Hippocampal formation (tissue), 2 donors: ENCODE measurements at places on chromosomes 2 and 18.
A peak's percentile ranks its signal among the peaks of the same experiment; 100 is the strongest.

- no peak for DNase-seq
Measured at GRCh38 chr2:37421686-37422085, 77.3 kb downstream of the QPCT start.

GRCh38 chr2:129354631-129355030 is 624.8 kb upstream of the RAB6C start:
- no peak for DNase-seq

GRCh38 chr2:3113122-3113521 is 264.5 kb downstream of the EIPR1 start:
- no peak for DNase-seq

DNA sequence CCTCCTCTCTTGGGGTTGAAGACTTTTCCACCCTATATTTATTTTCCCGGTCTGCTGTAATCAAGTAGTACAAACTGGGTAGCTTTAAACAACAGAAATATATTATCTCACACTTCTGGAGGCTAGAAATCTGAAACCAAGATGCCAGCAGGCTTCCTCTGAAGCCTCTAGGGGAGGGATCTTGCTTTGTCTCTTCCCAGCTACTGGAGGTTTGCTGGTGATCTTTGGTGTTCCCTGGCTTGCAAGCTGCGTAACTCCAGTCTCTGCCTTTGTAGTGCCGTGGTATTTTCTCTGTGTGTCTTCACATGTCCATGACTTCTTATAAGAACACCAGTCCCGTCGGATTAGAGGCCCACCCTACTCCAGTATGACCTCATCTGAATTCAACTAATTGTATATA is 44.4 kb downstream of the MYO3B start:
- DNase-seq, result no peak

GRCh38 chr2:23249348-23249747 is 135.6 kb upstream of the KLHL29 start:
- DNase-seq, result peak; percentile 28

DNA sequence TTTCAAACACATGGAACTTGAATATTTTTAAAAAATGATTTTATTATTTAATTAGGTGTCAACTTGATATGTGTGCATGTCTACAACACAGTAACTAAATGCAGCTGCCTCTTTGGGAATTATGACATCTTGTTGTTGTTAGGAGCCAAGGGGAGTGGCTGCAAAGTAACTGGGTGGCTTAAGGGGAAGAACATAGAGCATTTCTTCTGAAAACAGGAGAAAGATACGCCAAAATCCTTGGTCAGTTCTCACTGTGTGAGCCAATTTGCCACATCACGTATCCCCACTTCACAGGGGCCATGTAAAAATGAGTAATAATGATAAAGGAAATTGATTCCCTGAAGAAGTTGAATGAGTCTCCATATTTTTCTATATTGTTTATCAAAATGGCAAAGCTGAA is 309.8 kb upstream of the COL3A1 start:
- DNase-seq, result no peak

DNA sequence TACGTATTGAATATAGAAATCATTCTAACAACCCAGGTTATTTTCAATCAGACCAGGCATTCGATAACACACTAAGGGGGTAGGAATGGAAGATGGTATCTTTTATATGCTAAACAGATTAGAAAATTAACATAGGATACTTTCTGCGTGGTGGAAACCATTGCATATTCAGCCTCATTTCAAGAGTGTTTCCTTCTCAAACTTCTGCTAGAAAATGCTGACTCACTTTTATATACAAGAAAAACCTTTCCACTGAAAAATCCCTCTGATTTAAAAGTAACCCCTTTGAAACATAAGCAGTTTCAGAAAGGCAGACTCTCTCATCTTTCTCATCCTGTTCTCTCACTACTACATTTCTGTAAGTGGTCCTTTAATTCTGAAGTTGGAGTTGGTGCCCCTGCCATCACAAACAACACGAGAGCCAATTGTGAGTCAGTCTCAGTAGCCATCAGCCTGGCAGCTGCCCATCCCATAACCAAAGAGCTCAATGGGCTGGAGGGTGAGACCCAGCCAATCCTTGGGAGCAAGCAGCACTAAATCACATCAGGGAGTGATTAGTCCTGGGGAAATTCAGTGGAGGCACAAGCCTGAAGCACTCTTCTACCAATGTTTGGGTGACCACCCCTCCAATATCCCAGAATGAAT is 343.1 kb downstream of the CELF4 start:
- no peak for DNase-seq

GRCh38 chr18:1746131-1746530 is 825.2 kb downstream of the METTL4 start:
- no peak for DNase-seq

- no peak for DNase-seq
Measured at GRCh38 chr2:169362118-169362893, at the start of gene LRP2. Gene LRP2 (minus strand): TSS chr2:169362534. CDS start chr2:169362399, 135 bp downstream.

DNA sequence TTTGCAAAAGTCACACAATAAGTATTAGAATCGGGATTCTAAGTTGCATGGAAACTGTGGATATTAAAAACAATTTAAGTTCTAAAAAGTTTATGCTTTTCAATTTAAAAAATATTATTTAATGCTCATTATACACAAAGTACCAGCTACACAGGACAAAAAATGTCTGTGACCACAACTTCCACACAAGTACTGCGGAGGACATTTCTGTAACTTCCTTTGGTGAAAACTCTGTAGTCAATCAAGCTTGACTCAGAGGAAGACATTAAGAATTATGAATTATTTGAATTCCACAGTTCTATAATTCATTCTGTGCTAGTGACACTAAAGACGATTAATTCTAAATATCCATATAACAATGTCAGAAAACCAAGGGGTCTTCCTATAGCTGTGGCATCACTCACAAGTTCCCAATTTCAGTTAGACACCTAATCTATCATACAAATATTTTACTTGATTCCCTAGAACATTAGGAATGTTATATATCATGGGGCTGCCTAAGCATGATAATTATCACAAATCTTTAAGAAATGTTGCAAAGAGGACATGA is 120.5 kb downstream of the AFF3 start:
- DNase-seq, result no peak

GRCh38 chr18:23317975-23318675 is 135.0 kb upstream of the RIOK3 start:
- no peak for DNase-seq

- DNase-seq, result no peak
Measured at GRCh38 chr18:21000667-21001066, 110.9 kb downstream of the ROCK1 start.

DNA sequence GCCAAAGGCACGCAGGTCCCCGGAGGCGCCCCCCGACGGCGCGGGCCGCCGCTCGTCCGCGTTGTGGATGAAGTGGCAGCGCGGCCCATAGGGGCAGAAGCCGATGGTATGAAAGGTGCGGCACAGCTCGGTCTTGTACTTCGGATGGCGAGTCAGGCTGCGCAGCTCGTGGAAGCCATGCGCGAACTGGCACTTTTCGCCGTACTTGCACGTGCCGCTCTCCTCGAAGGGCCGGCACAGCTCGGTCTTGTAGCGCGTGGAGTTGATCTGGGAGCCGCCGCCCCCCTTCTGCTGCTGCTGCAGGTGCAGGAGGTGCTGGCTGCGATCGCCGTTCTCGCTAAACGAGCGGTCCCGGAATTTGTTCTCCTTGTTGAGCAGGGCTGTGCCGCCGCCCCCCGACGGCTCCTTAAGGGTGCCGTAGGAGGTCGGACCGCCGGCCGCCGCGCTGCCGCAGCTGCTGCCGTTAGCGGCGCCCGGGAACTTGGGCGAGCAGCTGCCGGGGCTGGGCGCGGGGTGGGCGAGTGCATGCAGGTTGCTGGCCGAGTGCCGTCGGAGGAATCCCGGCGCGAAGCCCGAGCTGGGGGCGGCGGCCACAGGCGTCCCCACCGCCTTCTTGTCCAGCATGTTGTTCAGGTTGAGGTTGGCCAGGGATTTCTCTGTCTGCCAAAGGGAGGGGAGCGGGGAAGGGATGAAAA is 1.2 kb downstream of the ZFP36L2 start:
- no peak for DNase-seq

DNA sequence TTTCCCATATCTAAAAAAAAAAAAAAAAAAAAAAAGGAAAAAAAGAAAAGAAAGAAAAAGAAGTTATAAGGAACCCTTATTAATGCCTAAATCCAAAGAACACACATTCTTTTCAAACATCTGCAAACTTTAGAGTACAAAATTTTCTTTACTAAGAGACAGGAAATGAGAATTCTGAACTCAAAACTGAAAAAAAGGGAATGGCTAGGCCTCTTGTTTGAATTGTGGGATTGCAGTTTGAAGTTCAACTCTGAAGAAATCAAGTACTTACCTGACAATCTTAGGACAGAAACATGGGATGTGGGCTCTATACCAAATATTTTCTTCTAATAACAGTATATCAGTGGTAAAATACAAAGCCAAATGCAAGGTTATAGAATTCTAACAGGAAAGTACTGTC is 118.1 kb upstream of the ITGB6 start:
- no peak for DNase-seq

DNA sequence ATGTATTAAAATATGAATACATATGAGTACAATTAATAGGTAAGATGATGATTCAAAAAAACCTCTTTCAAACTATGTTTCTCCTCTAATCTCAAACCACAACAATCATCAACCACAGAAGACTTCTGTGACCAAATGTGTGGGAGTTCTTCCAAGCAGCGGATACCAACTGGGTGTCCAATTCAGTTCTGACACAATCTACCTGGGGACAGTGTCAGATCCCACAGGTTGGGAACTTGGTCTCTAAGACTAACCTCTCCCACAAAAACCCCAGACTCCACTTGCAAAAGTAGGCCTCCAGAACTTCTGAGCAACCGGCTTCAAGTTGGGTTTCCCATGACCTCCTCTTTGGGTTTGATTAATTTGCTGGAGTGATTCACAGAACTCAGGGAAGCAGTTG is 26.9 kb downstream of the FASTKD1 start:
- DNase-seq, result no peak

DNA sequence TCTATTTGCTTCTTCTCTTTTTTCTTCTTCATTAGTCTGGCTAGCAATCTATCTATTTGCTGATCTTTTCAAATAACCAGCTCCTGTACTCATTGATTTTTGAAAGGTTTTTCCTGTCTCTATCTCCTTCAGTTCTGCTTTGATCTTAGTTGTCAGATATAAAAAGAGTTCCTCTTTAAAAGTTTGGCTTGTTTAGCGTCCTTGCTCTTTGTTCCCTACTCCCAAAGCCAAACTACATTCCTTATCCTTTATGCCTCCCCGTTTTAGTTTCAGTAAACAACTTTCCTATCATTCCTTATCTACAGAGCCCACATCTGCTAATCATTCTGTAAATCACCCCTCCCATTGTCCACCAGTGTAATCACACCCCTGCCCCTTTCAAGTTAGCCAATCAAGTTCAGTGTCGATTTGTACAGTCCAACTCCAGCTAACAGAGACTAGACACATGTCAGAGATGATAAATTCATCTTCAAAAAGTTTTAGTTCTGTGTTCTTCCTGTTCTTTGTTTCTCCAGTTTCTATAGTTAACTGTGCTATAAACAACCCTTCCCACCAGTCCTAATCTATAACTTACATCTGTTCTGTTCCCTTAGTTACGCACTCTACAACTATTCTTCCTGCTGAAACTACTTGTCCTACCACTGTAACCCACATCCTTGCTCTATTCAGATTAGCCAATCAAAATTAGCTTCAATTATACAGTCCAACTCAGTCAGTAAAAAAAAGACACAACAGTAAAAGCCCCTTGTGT is 44.4 kb downstream of the TFPI start:
- no peak for DNase-seq

DNA sequence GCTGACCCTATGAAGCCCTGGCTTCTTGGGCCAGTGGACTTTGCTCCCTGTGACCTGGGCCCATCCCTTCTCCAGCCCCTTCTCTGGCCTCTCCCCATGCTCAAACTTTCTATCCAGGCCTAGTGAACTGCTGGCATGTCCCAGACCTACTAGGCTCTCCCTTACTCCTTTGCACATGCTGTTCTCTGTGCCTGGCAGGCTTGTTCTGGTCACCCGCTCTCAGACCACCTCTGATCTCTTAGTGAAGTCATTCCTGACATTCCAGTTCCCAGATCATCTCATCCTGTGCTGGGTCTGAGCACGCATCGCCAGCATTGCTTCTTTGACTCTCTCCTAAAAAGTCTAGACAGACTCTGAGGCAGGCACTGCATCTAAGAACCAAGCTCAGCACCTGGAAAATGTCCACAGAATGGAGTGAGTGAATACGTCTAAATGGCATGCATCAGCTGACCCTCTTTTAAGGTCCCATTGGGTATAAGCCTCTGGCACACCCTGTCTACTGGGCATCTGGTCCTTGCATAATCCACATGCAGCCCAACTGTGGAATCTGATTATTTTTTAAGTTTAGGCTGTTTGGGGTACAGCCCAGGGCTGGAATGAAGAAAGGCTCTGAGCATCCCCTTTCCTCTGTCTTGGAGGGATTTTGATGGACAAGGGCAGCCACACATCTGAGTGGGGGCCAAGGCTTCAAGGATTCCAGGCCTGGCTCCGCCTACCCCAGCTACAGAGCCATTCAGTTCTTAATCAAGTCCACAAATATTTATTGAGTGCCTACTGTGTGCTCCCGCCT is 130.6 kb upstream of the HAAO start:
- DNase-seq, result no peak
